ENCODE measurements at places on chromosomes 7 and 10.

- no peak for DNase-seq
Observed at GRCh38 chr7:29019387-29019786, 61.3 kb upstream of the TRIL start.

DNA sequence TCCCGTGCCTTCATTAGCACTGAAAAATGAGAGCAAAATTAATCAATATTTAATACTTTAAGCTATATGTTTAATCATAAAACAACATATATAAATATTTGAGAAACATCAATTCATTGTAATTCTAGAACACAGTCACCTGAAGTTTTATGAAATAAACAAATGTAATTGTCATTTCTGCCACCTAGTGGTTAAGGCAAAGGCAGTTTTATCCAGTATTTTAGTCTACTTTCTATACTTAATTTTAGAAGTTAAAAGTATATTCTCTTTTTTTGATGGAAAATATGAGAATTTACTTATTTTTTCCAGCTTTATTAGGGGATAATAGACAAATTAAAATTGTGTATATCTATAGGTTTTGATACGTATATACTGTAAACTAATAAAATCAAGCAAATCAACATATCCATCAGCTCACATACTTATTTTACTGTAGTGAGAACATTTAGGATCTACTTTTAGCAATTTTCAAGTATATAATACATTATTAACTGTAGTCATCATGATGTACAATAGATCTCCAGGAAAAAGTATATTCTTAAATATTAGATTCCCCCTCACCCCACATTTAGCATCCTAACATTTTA lies 16.9 kb downstream of the PCGF6 start:
- DNase-seq: no peak

- no peak for DNase-seq
Observed at GRCh38 chr7:18212758-18213157, 185.1 kb upstream of the PRPS1L1 start.

DNA sequence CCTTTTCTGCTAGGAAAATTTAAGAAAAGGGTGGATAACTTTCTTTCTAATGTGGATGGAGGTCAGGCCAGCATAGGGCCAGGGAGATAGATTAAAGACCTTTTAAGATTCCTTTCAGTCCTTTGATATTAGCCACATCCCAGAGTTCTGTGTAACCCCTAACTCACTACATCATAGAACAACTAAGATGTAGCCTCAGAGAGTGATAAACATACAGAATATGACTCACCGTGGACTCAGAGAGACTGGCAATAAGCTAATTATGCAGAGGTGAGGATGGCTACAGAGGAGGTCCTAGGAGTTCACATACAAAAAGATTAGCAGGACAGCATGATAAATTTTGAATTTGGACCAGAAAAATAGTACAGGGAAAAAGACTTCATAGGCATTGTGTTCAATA lies 141.0 kb downstream of the AOAH start:
- no peak for DNase-seq

DNA sequence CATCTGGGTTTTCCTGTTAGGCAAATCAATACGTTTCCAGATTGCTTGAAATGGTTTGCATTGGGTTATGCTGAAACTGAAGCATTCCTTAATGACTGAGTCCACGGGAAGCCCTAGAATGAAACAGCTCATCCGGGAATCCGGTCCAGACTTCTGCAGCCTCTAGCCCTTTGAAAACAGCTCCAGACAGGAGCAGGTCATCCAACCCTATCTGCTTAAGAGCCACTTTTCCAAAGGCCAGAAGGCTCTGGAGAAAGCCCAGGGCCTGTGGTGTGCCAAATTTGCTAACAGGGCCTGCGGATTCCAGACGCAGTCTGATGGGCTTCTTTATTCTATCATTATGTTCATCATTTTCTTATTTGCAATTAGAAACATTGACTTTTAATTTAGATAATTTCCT lies 265.4 kb downstream of the SKIDA1 start:
- no peak for DNase-seq

- no peak for DNase-seq
Observed at GRCh38 chr10:61452655-61453641, at the start of gene TMEM26. Gene TMEM26, minus strand, starts transcription at chr10:61453381. Its CDS starts 300 bp downstream, at chr10:61453081.

DNA sequence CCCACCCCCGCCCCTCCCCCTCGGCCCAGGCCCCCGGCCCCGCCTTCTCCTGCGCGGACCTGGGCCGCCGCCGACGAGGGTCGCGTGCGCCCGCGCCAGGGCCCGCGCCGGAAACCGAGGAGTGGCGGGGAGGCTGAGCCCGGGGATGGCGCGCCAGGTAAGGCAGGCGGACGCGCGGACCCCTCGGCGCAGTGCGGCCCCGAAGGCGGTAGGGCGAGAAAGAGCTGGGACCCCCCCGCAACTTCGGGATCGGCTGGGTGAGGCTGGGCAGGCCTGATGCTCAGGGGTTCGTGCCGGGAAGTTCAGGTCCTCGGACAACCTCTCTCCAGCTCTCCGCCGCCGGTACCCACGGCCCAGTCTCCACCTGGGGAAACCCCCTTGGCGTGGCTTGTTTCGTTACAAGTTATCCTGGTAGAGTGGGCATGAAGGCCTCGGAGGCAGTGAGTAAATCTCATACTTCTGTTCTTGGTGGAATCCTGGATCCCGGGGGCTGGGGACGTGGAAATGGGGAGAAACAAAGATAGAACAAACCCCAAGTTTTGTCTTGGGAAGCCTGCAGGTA lies 58.4 kb downstream of the ZNF467 start:
- DNase-seq: peak; percentile 42

- no peak for DNase-seq
Observed at GRCh38 chr7:45082031-45082830, 6.5 kb downstream of the NACAD start.

DNA sequence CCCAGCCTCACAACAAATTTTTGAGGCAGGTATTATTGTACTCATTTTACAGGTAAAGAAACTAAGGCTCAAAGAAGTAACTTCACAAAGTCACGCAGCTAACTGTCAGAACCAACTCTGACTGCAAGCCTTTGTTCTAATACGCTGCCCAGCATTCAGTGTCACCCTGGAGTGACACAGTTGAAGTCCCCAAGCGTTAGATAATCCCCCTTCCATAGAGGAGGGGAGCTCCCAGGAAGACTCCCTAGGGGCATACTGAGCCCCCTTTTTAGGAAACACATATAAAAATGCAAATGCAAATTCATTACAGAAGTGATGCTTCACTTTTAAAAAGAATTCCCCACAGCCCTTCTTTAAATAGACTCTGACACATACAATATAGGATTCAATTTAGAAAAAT lies 101.0 kb upstream of the MACROH2A2 start:
- no peak for DNase-seq

DNA sequence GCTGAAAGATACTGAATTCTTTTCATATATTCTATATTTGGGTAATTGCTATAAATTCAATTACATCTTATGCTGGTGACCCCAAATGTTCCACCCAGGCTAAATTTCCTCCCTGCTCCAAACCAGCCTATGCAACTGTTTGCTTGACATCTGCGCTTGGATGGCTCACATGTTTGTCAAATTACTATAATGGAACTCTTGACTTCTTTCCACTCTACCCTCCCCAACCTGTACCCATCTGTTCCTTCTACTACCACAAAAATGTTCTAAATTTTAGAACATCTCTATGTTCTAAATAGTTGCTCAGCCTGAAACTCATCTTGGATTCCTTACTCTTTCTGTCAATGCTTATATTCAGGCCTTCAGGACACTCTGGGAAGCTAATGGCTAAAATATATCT lies 249.9 kb upstream of the SMIM30 start:
- no peak for DNase-seq

- no peak for DNase-seq
Observed at GRCh38 chr10:60444494-60445064, 54.9 kb upstream of the ANK3 start.

DNA sequence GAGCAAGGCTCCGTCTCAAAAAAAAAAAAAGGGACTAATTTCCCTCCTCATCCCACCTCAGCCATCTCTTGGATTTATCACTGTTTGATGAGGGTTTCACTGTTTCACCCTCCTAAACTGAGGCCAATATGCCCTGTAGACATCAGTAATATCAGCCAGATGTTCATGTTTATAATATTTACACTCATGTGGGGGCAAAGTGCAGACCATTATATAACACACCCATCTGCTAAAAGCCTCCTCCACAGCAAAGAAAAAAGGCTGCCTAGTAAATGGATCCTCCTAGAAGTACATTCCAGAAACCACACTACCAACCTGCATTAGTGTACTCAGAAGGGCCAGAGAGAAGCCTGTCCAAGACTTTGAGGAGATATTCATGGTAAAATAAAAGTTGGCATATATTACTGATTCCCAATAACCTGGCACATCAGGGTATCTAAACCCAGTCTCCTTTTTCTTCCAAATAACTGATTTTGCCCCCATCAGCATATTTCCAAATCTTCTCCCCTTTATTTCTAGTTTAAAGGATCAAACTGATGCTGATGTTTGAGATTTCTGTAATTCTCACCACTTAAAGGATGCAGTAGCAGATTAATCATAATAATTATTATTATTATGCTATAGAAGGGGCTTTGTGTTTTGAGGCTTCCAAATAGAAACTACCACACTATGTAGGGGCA lies 55.1 kb downstream of the LGI1 start:
- DNase-seq: no peak

- no peak for DNase-seq
Observed at GRCh38 chr10:61962971-61963370, 61.5 kb downstream of the ARID5B start.

GRCh38 chr7:387132-388022 lies 97.4 kb downstream of the FOXL3 start:
- DNase-seq: no peak

DNA sequence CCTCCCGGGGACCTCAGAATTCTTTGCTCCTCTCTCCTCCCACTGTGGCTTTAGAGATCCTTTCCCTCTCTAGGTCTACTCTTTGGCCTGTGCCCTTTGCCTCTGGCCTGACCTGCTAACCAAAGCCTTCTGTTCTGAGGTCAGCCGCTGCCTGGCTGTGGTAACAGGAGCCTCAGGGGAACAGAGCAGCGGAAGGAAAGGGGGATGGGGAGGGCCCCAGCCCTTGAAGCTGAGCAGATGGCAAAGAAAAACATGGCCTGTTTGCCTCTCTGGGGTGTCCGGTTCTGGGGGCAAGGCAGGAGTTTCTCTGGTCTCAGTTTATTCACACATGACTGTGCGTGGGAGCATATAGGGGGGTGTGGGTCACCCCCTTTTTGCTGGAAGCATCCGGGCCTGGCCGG lies 28.2 kb downstream of the COL26A1 start:
- peak; percentile 48 for DNase-seq

GRCh38 chr10:5018134-5018533 lies 14.5 kb upstream of the AKR1C2 start:
- DNase-seq: no peak

DNA sequence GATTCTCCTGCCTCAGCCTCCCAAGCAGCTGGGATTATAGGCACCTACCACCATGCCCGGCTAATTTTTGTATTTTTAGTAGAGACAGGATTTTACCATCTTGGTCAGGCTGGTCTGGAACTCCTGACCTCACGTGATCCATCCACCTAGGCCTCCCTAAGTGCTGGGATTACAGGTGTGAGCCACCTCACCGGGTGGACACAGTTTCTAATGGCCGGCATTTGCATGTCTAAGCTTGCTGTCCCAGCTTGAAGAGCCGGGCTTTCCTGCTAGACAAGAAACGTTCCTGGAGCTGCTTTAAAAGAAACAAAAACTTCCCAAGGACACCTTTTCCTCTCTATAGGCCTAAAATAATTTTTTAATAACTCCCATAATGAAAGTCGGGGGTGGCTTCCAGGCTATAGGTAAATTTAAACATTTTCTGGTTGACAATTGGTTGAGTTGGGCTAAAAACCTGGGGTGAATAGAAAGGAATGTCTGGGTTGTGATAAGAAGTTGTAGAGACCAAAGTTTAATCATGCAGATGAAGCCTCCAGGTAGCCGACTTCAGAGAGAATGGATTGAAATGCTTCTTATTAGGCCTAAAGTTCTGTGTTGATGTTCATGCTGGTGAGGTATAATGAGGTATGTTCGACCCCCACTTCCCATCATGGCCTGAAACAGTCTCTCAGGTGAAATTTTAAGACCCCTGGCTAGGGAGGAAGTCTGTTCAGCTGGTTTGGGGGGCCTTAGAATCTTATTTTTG lies 8.8 kb downstream of the ACADSB start:
- no peak for DNase-seq

DNA sequence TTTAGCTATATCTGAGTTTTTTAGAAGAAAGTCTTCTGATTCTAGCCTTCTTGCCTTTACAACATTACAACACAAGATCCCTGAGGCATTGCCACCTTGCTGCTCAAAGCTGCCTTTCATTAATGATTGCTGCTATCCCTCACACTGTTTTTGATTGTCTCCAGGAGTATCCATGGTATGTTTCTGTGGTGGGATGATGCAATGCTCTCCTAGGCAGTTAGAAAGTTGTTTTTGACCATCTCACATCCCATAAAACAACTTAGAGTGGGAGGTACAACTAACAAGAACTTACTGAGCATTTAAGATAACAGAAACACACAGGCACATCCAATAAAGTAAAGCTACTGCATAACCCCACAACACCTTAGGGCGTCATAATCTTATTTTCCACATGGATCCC lies 1156.0 kb upstream of the LRRTM3 start:
- no peak for DNase-seq

DNA sequence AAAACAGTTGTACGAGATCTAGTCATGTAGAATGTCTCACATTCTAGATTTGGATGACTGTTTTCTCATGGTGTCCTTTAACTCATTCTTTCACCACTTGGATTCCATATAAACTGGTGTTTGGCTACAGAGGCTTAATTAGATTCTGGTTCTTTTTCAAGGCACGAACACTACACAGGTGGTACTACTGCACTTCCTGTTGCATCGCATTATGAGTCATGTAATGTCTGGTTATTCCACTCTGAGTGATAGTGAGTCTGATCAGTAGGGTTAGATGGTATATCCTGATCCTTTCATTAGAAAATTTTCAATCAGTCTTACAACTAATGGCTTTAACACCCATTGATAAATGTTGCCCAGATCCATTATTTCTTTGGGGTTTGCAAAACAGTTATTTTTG lies 11.2 kb upstream of the AKAP9 start:
- DNase-seq: no peak

DNA sequence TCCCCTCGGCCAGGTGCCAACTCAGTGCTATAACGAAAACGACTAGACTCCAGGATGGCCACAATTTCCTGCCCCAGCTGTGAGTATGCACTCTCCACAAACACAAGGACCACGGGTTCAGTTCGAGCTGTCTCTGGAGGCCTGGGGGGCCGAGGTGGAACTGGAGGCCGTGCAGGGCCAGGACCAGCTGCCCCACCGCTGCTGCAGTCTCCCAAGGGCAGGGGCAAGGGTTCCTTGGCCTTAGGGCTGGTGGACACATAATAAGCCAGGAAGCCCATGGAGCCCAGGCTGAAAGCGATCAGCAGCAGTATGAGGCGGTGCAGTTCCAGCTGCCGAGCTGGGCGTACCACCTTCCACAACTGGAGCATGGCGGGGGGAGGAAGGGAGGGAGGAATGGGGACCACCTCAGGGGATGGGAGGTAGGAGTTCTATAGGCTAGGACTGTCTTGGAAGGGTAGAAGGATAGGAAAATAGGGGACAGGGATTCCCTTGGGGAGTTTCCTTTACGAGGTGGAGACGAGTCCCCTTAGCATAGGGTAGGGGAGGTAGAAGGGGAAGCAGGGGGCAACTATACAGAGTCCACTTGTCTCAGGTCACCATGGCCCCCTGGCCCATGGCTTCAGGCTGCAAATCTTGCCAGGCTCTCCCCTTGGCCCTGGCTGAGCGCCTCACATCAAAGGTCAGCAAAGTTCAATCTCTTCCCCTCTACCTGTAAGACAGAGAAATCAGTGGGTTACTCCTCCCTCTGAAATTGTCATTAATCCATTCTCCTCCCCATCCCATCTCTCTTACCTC lies 3.2 kb downstream of the NDST2 start:
- DNase-seq: no peak

- no peak for DNase-seq
Observed at GRCh38 chr7:80881351-80881900, 37.4 kb downstream of the SEMA3C start.

Data from CD4-positive, alpha-beta T cell treated with Interferon gamma for 1 hour (primary cell).